ENCODE measurements at places on chromosomes 4 and X.

- no peak for DNase-seq
Measured at GRCh38 chrX:2426289-2426882, 74.4 kb downstream of the DHRSX start.

DNA sequence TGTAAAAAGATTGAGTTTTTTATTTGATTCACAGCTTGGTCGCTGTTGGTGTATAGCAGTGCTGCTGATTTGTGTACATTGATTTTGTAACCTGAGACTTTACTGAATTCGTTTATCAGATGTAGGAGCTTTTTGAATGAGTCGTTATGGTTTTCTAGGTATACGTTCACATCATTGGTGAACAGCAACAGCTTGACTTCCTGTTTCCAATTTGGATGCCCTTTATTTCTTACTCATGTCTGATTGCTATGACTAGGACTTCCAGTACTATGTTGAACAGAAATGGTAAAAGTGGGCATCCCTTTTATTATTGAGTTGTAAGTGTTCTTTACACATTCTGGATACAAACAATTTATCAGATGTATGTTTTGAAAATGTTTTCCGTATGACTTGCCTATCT is 76.0 kb downstream of the ADGRG4 start:
- DNase-seq: no peak

GRCh38 chrX:51975360-51975759 is 81.9 kb downstream of the MAGED1 start:
- DNase-seq: no peak

DNA sequence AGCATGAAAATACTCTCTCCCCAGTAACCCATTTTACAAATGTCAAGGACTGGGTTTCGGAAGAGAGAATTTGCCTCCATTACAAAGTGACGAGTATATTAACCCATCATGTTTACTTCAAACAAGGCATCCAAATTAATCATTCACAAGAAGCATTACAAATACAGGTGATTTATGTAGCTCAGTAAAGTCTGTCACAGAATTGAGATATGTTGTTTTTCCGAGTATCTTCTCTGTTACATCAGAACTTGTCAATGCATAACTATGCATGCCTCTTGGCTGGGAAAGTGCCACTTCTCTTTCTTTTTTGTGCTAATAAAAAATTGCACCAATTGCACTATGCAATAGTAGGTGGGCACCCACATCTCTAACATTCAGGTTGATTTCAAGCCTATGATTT is 158.2 kb downstream of the AREG start:
- DNase-seq: no peak

- no peak for DNase-seq
Measured at GRCh38 chr4:153220682-153221395, 16.6 kb downstream of the TRIM2 start.

GRCh38 chr4:25993395-25994185 is 79.6 kb downstream of the SMIM20 start:
- DNase-seq: peak; percentile 3

DNA sequence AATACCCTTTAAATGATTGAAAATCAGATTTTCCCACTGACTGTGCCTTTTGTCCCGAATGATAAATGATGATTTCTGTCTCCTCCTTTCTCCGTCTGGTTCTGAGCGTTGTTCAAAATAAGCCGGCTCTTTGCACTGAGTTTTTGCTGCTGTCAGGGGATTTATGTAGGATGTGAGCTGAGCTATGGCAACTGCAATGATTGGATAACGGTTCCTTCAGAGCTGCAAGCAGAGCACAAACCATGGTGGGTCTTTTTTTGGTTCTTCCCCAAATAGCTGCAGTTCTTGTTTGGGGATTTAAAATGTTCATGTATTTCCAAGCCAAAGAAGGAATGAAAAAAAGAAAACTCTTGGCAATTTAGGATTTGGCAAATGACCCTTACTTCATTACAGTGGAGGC is 124.5 kb upstream of the CASK start:
- no peak for DNase-seq
